ENCODE measurements at places on chromosomes 16 and 17.

GRCh38 chr16:67675579-67675935, 8.9 kb downstream of the C16orf86 start:
- DNase-seq = no peak

GRCh38 chr16:31698901-31699300, 171.2 kb downstream of the AHSP start:
- DNase-seq = no peak

DNA sequence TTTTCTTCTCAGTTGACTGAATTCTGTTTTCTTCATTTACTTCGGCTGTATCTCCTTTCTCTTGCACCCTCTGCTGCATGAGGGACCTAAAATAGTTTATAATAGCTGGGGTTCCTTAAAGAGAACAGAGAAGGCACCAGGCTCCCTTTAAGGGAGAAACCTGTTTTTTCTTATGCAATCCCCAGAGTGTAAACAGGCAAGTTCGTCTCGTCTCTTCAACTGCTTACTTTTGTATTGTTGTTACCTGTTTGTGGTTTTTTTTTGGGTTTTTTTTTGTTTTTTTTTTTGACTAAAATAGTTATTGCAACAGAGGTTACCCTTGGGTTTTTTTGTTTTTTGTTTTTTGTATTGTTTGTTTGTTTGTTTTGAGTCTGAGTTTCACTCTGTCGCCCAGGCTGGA, 3.7 kb upstream of the LDHD start:
- no peak for DNase-seq

- DNase-seq = no peak
These were observed 91.7 kb downstream of the SHISA6 start for GRCh38 chr17:11332706-11333105.

DNA sequence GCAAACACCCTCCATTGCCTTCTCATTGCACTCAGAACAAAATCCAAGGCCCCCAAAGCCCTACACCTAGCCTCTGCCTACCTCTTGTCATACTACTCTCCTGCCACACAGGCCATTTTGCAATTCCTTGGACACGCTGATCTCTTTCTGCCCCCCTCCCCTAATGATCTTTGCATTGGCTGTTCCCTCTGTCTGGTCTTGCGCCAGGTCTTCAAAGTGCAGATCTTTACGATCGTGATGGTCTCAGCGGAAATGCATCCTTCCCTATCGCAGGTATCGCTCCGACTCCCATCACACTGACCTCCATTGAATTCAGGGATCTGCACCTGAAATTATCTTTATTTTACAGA, 777 bp upstream of the MOSMO start:
- no peak for DNase-seq

- no peak for DNase-seq
These were observed 421.7 kb upstream of the C16orf82 start for GRCh38 chr16:26644912-26645543.

DNA sequence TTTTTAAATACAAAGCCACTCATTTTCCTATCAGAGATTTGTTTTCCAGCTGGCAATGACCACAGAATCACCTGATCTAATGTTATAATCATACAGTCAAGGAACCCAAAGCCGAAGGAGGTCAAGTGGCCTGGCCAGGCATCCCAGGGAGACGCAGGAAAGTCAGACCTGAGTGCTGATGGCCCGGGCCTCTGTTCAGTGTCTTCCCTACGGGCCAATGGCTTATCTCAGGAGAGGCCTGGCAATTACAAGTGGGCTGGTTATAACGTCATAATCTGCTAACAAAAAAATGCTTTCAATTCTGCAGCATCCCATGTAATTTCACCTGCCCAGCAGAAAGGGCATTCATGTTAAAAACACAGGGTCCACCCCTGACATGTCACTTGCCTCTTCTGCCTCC, 43.5 kb downstream of the ARHGAP17 start:
- no peak for DNase-seq

- DNase-seq = no peak
These were observed 8.7 kb downstream of the USP36 start for GRCh38 chr17:78831688-78832540.

- no peak for DNase-seq
These were observed 3.1 kb upstream of the MMP2 start for GRCh38 chr16:55475919-55476318.

- no peak for DNase-seq
These were observed 31.9 kb downstream of the ARHGAP23 start for GRCh38 chr17:38460082-38460715.

DNA sequence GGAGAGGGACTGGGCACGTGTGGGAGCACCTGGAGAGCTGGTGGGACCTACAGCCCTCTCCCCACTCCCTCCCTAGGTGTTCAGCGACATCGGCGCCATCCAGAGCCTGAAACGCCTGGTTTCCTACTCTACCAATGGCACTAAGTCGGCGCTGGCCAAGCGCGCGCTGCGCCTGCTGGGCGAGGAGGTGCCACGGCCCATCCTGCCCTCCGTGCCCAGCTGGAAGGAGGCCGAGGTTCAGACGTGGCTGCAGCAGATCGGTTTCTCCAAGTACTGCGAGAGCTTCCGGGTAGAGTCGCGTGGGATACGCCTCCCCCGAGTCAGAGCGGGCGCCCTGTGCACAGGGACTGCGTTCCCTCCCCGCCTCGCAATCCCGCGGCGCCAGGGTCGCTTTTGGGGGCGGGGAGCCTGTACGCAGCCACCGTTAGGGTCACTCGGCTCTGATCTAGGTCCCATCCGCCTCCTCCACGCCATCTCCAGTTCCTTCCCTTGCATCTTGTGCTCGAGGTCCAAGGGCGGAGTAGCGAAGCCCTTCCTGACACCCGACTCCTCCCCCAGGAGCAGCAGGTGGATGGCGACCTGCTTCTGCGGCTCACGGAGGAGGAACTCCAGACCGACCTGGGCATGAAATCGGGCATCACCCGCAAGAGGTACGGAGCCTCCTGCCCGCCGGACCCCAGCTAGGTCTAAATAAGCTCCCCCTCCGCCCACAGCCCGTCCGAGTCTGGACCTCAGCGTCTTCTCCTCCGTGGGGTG, 13.0 kb downstream of the SARM1 start:
- no peak for DNase-seq

GRCh38 chr17:16048811-16049449, 49.3 kb downstream of the TTC19 start:
- no peak for DNase-seq

DNA sequence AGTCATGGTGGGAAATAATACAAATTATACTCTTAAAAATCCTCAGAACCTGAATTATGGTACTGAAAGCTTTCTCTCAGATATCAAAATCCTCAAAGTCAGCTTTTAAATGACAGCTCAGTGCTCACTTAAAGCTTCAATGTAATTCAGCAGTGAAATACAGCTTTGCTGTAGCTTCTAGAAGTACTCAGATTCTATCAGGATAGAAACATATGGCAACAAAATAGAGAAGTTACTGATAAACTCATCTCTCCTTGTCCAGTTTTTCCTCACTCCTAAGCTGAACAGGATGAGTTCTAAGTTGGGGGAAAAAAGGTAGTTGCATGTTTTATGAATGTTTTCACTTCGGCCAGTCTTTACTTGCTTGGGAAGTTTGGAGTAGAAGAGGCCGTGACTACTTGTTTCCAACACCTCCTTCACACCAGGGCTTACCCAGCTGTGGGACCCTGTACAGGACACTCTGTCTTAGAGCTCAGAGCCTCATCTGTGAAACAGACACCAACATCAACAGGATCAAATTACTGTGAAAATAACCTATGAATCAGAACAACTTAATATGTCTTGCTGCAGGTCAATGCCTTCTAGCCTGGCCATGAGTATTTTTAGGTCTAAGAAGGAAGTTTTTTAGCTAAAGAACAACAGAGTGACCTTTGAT, 30.2 kb downstream of the OGFOD1 start:
- DNase-seq = no peak

DNA sequence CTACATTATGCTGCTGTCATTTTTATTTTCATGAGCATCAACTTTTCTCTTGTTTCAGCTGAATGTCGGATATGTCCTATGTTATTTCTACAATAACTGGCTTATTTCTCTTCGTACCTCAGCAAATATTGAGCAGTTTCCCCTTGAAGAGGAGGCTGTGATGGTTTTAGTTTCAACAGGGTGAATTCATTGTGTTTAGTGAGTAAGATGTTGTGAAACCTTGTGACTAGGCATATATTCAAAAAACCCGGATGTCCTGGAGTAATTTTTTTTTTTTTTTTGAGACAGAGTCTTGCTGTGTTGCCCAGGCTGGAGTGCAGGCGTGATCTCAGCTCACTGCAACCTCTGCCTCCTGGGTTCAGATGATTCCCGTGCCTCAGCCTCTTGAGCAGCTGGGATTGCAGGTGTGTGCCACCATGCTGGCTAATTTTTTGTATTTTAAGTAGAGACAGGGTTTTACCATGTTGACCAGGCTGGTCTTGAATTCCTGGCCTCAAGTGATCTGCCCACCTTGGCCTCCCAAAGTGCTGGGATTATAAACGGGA, 11.1 kb downstream of the CPD start:
- DNase-seq = no peak

- no peak for DNase-seq
These were observed 247.5 kb upstream of the ELAC2 start for GRCh38 chr17:13265311-13265710.

GRCh38 chr16:61887903-61888302, 148.3 kb downstream of the CDH8 start:
- no peak for DNase-seq

- no peak for DNase-seq
These were observed 47.1 kb upstream of the CLEC19A start for GRCh38 chr16:19238406-19238805.

DNA sequence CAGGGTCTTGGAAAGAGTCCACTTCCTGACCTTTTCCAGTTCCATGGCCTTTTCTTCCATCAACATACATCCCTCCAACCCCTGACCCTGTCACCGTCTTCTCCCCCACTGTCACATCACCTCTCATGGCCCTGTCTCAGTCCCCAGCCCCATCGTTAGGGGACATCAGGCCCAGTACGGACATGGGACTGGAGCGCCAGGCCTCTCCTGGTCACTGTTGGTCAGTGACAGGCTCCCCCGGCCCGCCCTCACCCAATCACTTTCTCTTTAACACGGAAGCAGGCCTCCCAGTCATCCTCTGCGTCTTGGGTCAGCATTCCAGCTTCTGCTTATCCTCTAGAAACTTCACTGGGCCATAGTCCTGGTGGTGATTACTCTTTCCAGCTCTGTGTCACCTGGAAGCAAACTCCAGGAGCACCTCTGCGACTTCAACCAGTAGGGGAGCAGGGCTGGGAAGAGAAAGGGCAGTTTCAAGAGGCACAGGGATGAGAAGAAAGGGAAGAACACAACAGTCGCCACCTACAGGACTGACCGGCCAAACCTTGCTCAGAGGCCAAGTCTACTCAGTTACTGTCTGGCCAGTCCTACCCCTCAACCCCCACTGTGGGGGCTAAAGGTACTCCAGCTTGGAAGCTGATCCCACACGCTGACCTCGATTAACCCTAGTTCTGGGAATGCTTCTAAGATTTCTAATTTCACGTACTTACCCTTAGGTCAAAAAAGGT, 15.9 kb upstream of the ICAM2 start:
- DNase-seq = no peak

- DNase-seq = no peak
These were observed 997.8 kb upstream of the EEF2KMT start for GRCh38 chr16:6095414-6095813.

DNA sequence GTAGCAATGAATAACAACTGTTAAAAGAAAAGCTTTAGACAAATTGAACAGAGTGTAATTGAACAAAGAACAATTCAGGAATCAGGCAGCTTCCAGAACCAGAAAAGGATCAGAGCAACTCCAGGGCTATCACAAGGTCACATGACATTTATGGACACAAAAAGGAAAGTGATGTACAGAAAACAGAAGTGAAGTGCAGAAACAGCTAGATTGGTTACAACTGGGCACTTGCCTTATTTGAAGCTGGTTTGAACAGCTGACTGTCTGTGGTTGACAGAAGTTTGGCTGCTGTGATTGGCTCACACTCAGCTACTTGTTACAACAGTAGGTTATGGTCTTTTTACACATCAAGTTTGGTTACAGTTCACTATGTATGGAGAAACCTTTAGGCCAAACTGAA, 14.8 kb downstream of the EFCAB5 start:
- no peak for DNase-seq

DNA sequence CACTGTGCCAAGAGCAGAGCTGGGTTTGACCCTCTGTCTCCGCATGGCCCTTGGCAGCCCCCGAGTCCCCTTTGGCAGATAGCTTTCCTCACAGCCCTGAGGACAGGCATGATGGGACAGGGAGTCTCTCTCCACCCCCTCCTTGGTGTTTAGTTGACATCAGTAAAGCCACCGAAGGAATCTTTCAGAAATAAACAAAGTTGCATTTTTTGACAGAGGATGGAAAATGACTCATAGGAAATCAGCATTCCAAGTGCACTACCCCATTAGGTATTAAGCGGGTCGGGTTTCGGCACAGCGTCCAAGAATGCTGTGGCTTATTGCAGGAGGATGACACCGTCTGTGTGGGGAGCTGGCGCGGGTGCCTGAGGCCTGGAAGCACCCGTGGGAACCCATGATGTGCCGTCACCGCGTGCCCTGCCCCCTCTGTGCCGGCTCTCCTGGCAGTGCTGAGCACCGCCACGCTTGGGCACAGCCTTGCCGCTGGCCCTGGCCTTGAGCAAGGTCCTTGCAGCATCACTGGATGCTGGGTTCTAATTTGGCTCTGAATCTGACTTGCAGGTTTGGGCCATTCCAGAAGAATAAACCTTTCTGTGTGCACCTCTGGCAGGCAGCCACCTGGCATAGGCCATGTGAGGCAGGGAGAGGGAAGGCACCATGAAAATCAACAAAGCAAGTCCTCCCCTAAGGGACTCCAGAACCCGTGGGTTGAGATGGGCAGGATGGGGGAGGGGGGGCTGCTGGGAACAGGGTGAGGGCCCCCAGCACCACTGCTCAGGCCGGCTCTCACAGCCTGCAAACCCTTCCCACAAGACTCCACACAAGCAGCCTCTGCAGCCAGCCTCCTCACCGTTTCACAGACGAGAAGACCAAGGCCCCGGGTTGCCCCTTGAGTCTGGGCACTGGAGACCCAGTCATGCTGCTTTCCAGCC, 50.5 kb upstream of the ZNF469 start:
- no peak for DNase-seq

GRCh38 chr17:63741143-63741407, 524 bp downstream of the STRADA start:
- DNase-seq = no peak

DNA sequence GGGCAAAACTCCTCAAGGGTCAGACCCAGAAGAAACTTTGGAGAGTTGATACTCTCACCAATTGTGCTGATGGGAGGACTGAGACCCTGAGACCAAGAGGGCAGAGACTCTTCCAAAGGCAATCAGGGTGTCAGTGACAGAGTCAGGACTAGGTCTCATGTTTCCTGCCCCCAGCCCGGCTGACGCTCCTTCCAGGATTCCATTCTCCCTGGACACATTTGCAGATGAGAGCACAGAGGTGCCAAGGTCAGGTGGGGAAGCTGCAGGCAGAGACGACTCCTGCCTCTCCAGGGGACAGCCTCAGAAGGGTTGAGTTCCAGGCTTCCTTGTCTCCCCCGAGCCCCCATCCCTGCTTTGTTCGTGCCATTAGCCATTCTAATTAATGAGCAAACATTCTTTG, 174.1 kb downstream of the WSCD1 start:
- DNase-seq = no peak

- DNase-seq = no peak
These were observed 241.2 kb upstream of the GSE1 start for GRCh38 chr16:85371948-85372347.

Data from H1 (cell line).